ENCODE measurements at places on chromosomes 5 and 9.

GRCh38 chr5:27590503-27590902, 552.1 kb upstream of the CDH9 start:
- DNase-seq, result no peak

- no peak for DNase-seq
Observed at GRCh38 chr5:160175438-160176218, 53.7 kb upstream of the FABP6 start.

- DNase-seq, result no peak
Observed at GRCh38 chr9:123637606-123637944, 281.6 kb downstream of the CRB2 start.

DNA sequence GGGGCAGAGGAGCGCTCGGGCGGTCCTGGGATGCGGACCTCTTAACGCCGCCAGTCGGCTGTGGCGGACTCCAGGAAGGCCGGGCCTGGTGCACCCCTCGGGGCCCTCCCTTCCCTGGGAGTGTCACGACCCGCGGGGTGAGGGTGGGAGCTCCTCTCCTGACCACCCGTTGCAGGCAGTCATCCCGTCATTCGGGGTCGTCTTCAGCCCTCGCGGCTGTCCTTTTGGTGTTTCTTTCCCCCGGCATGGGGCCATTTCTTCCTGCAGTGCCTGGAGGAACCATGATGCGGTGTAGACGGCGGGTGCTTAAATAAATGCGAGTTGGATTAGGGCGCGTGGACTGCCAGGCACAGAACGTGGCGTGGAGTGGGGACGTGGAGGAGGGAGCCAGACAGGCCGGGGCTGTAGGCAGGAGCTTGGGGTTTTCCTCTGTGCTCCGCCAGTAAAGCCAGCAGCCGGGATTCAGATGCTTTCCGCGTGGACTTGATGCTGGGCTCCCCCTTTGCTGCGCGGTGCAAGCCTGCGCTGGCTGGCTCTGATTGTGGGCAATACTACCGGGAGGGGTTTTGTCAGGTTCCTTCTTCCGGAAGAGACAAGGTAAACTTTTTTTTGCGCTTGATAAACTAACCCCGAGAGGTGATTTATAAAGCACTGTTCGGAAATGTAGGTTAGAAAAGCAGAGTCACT, 868 bp downstream of the KDM4C start:
- DNase-seq, result no peak

DNA sequence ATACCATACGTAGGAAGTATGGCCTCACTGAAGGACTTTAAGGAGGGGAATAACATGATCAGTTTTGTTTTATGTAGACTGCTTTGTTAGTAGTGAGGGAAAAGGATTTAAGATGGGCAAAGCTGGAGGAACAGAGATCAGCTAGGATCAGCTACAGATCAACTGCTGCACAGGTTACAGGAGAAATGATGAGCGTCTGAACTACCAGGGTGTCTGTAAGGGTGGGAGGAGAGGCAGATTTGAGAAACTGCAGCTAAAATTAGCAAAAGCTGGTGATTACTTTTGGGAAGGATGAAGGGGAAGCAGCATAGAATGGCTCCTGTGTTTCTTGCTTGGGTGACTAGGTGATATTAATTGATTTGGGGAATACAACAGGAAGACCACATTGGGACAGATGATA, 39.3 kb downstream of the VCP start:
- no peak for DNase-seq

DNA sequence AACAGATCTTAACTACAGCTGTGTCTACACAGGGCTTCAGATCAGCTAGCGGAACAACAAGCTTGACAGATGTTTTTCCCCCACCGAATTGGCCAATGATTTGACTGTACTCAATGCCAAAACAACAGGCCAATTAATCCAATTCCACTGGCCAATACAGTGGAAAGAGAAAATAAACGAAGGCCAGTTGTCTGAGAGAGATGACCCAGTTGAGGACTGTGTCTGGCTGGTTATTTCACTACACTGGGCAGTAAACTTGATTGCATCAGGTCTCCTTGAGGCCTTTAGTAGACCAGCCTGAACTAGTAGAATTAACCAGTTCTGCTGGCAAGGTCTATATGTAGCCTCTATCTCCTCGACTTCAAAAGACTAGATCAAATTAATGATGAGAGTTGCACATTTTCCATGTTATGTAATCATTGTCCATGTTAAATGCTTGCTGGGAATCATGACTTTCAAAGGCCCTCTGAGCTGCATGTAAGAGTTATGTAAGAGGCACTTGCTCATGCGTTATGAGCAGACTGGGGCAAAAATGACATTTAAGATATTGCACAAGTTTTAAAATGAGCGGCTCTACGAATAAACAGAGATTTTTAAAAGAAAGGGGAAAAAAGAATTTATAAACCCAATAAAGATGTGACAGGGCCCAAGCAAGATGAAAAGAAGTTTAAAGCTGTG, 28.3 kb downstream of the SMIM23 start:
- DNase-seq, result no peak
